Epithelial cell of proximal tubule (primary cell): ENCODE measurements at places on chromosomes 12 and 14. TPM values are rescaled to one million over a fixed set of nuclear protein-coding genes. Genes with fewer than 3 reads are reported as not detected.

- no peak for DNase-seq
Observed at GRCh38 chr14:24160499-24160849, 591 bp upstream of the IRF9 start.

GRCh38 chr12:82176026-82176425 is 182.2 kb downstream of the CCDC59 start:
- no peak for DNase-seq

GRCh38 chr12:120581998-120582397 is 796 bp upstream of the POP5 start:
- DNase-seq = no peak

- DNase-seq = no peak
Observed at GRCh38 chr14:100880271-100881101, 23.0 kb downstream of the RTL1 start.

Gene BDKRB2
- under 0.01 and 0.29 TPM in 2 replicates for total RNA-seq

Gene RFX4
- total RNA-seq = not detected in 2 replicates
